ENCODE measurements at places on chromosomes 2 and 18.
A peak's percentile ranks its signal among the peaks of the same experiment; 100 is the strongest.

GRCh38 chr2:191856111-191856876, 9.4 kb upstream of the CAVIN2 start:
- H3K27ac ChIP-seq, result no peak overlapping the region
- no peaks in the 10 kb centered on the region for H3K4me1 ChIP-seq
- H3K4me3 ChIP-seq, result no peak overlapping the region
- no peaks in the 10 kb centered on the region for H3K36me3 ChIP-seq

DNA sequence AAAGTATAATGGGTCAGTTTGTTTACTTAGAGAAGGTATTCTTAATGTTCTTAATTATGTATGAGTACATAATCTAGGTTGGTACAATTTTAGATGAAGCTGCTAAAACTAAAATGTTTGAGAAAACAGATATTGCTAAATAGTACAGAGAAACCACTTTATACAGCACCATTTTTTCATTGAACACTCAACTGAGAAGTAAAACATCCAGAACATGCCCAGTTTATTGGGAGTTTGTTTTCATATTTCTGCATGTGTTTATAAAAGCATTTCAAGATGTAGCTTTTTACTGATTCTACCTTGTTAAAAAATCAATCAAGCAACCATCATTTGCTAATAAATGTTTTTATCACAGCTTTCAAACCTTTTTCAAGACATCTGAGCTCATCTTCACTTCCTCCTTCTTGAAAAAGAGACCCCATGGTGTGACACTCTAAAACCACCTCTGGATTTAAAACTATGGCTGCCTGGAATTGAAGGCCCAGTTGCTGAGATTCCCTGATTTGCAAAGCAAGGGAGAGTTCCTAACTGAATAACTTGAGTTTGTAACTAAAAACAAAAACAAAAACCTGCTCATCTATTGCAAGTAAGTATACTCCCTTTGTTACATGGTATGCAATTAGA, 585.9 kb downstream of the ZEB2 start:
- H3K4me3 ChIP-seq, result no peak overlapping the region
- H3K27me3 ChIP-seq, result peaks cover 48% of the 10 kb centered on the region
- no peaks in the 10 kb centered on the region for H3K36me3 ChIP-seq
- DNase-seq, result no peak
- H3K27ac ChIP-seq, result peak overlapping the region; percentile 32

- no peaks in the 10 kb centered on the region for H3K4me1 ChIP-seq
- H3K36me3 ChIP-seq, result no peaks in the 10 kb centered on the region
- H3K27ac ChIP-seq, result no peak overlapping the region
- no peaks in the 10 kb centered on the region for H3K27me3 ChIP-seq
- no peak for DNase-seq
- no peak overlapping the region for H3K4me3 ChIP-seq
Measured at GRCh38 chr2:231521-232185, 32.2 kb downstream of the SH3YL1 start.

DNA sequence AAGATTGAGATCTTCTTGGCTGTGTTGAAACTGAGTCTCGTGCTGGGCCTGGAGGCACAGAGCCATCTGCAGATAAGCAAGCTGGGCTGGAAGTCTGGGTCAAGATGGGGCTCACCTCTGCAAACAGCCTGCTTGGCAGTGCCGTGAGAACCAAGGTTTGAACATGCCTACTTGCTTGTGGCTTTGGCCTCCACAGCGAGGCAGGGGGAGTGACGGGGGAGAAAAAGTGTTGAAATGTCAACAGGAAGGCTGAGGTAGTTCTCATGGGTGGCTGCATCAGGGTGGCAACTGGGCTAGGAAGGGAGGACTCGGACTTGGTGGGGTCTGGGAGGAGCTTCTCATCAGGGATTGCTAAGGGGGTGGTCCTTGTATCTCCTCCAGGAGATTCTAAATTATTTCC, 99.7 kb downstream of the THNSL2 start:
- no peaks in the 10 kb centered on the region for H3K36me3 ChIP-seq
- no peak overlapping the region for H3K4me3 ChIP-seq
- H3K27me3 ChIP-seq, result no peaks in the 10 kb centered on the region

- H3K4me3 ChIP-seq, result no peak overlapping the region
- H3K36me3 ChIP-seq, result no peaks in the 10 kb centered on the region
- DNase-seq, result no peak
- H3K4me1 ChIP-seq, result no peaks in the 10 kb centered on the region
- no peaks in the 10 kb centered on the region for H3K27me3 ChIP-seq
Measured at GRCh38 chr18:11137400-11137799, 12.0 kb downstream of the PIEZO2 start.

DNA sequence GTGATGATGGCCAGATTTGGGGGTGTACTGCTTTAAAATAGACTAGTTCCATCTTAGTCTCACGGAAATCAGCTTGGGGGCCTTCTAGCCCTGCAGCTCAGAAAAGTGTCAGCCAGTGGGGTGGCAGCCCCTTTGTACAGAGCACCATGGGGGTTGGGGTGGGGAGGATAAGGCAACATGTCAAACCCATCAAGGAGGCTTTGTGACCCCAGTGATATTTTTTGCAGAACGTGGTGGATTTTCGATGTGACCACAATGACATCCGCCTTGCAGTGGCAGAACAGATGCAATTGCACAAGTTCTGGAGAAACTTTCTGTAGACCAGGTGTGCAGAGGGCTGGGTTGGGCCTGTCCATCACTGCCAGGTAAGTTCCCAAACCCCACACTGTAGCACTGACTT, 3.0 kb upstream of the CD8A start:
- no peak overlapping the region for H3K4me3 ChIP-seq
- H3K36me3 ChIP-seq, result no peaks in the 10 kb centered on the region
- peaks cover 26% of the 10 kb centered on the region for H3K4me1 ChIP-seq
- DNase-seq, result no peak

DNA sequence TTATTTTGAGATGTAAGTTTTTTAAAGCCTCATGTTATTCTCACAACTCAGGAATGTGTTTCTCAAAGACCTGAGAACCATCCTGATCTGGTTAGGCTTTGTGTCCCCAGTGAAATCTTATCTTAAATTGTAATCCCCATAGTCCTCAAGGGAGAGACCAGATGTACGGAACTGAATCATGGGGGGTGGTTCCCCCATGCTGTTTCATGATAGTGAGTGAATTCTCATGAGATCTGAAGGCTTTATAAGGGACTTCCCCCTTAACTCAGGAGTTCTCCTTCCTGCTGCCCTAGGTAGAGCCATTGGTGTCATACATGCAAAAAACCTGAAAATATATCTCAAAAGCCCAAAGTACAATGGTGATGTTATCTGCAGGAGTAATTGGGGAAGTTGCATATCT, 836.7 kb downstream of the CBLN2 start:
- no peaks in the 10 kb centered on the region for H3K27me3 ChIP-seq
- no peak overlapping the region for H3K4me3 ChIP-seq
- no peaks in the 10 kb centered on the region for H3K36me3 ChIP-seq
- DNase-seq, result no peak
- no peak overlapping the region for H3K27ac ChIP-seq

DNA sequence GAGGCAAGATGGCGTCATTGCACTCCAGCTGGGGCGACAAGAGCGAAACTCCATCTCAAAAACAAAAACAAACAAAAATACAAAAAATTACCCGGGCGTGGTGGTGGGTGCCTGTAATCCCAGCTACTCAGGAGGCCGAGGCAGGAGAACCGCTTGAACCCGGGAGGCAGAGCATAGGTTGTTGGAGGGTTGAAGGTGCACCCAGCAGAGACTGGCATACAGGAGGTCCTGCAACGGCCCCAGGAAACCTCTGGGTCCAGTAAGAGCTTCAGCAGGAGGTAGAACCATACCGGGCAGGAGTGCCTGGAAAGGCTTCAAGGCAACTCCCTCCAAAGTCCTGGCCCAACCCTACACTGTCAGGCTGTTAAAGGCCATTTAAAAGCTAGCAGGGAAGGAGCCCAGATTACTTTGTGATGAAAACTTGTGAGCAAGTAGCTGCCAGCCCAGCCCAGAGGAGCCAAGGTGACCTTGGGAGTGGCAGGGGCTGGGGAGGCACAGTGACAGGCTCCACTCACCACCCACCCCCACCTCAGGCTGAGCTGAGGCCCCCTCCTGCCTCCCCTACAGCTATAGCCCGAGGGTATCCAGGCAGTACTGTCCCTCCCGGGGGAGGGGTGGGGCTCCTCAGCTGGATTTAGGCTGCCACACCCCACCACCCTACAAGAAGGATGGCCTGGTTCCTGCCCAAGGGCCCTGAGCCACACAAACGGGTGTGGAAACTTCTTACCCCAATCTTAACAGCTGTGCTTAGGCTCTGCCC, 28.1 kb downstream of the TFCP2L1 start:
- DNase-seq, result peak; percentile 72
- peaks cover 18% of the 10 kb centered on the region for H3K4me1 ChIP-seq
- peak overlapping the region; percentile 86 for H3K27ac ChIP-seq
- H3K4me3 ChIP-seq, result no peak overlapping the region

Measured in transverse colon (tissue), 4 donors.